Right renal pelvis (tissue), 4 donors: ENCODE measurements at places on chromosomes 3 and 15. TPM values are rescaled to one million over a fixed set of nuclear protein-coding genes. Genes with fewer than 3 reads are reported as not detected.

- no peak for DNase-seq
Measured at GRCh38 chr3:115475178-115476041, 147.9 kb upstream of the GAP43 start.

The PCSK6 gene
- 9.4 TPM for polyA plus RNA-seq

GRCh38 chr3:155983834-155984474 is 113.5 kb downstream of the GMPS start:
- DNase-seq, result no peak

DNA sequence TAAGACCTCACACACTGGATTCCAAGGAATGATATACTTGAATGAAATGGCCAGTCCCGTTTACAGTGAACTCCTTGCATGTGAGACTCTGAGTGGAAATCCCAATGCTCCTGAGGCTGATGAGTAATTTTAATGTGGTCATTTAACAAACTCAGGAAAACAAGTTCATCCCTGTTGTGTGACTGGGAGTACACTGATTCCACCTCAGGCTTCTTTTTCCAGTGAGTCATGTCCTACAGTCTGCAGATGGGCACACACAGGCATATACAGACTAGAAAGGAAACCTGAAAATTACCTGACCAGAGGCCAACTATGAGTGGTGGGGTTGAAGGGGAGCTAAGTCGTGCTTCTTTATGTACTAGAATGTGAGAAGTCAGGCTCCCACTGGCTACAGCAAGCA is 5.8 kb downstream of the SQOR start:
- no peak for DNase-seq

GRCh38 chr15:77557144-77557543 is 75.6 kb downstream of the LINGO1 start:
- DNase-seq, result no peak

- no peak for DNase-seq
Measured at GRCh38 chr15:86235667-86236066, 156.0 kb downstream of the AGBL1 start.

- DNase-seq, result no peak
Measured at GRCh38 chr3:162764808-162765071, 1268.1 kb downstream of the OTOL1 start.

DNA sequence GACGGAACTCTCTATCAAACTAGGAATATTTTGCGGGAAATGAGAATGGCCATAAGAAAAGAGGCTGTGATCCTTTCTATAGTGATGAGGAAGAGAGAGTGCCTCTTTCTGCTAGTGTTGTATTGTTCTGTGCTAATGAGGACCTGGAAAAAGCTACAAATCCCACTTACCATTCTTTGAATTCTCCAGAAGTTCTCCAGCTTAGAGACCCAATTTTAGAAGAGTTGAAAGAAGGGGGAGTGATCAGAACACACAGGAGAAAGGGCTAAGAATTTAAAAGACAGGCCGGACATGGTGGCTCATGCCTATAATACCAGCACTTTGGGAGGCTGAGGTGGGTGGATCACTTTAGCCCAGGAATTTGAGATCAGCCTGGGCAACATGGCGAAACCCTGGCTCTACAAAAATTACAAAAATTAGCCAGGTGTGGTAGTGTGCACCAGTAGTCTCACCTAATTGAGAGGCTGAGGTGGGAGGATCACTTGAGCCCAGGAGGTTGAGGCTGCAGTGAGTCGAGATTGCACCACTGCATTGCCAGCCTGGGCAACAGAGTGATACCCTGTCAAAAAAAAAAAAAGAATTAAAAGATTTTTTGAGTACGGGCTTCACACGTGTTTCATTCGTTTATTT is 126.9 kb downstream of the IQCH start:
- no peak for DNase-seq

DNA sequence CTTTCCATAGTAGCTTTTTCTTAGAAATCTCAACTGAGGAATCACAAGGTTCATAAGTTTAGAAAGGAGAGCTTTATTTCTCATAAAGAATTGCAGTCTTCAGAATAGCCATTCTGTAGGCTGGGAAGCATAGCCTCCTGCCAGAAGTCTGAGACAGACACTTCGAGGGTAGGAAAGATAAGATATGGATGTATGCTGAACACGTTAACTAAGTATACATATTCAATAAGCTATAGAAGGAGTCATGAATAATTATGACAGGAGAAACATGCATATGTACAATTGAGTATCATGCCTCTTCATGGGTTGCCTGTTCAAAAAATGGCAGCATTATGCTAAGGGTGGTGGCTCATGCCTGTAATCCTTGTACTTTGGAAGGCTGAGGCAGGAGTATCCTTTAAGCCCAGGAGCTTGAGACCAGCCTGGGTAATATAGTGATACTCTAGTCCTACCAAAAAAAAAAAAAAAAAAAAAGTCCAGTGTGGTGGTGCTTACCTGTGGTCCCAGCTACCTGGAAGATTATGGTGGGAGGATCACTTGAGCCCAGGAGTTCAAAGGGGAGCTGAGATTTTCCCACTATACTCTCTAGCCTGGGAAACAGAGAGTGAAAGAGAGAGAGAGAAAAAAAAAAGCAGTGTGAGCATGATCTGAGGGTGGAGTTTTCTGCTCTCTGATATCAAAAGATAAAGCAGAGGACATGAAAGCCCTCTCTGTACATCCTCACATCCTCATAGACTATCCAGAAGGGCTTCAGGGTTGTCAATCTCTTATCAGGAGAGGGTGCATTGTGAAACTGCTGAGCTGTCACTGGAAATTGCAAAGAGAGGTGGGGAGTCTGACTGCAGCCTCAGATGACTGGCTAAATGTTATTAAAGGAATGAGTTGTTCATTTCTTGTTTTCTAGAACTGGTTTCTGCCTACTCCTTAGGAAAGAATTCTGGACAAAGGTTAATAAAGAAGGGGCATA is 23.6 kb upstream of the CADPS start:
- DNase-seq, result no peak

DNA sequence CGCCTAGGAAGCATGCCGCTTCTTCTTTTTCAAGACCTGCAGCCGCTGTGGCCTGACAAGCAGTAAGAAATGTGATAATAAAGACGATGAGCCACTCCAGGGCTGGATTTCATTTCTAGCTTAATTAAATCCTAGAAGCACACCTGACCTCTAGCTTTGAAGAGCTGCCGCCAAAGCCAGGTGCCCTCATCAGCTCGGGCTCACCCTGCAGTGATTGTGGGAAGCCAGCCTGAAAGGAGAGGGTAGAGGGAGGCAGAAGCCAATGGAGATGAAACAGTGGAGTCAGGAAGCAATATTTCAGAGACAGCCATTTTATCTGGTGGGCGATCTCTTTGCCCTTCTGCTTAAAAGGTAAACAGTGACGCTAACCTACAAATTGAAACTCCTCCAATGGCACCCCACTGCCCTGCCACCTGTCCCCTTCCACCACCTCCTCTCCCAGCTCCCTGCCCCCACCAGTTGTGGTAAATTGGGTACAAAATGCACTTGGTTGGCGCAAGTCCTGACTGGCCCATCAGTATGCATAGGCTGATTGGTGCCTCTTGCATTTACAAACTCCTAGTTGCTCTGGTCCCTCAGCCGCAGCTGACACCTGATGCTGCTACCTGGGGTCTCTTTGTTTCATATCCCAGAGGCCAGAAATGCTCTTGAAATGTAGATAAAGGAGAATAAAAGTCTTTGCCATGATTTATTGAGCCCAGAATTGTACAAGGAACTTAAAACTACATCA is 385.3 kb downstream of the PDCD6IP start:
- no peak for DNase-seq

DNA sequence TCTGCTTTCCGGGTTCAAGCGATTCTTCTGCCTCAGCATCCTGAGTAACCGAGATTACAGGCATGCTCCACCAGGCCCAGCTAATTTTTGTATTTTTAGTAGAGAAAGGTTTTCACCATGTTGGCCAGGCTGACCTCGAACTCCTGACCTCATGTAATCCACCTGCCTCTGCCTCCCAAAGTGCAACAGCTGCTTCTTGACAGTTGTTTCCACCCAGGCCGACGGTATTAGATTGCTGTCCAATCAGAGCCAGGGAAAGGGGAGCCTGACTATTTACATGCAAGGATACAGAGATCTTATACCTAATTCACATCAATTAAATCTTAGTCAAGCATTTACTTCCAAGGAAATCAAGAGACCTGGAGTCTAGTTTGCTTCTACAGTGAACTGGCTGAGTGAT is 4.0 kb upstream of the CAPN3 start:
- DNase-seq, result no peak

- DNase-seq, result no peak
Measured at GRCh38 chr3:71994203-71994602, 209.3 kb upstream of the PROK2 start.

The LAMB2 gene
- 405 TPM for polyA plus RNA-seq
